ENCODE measurements at places on chromosomes 11 and 22.

DNA sequence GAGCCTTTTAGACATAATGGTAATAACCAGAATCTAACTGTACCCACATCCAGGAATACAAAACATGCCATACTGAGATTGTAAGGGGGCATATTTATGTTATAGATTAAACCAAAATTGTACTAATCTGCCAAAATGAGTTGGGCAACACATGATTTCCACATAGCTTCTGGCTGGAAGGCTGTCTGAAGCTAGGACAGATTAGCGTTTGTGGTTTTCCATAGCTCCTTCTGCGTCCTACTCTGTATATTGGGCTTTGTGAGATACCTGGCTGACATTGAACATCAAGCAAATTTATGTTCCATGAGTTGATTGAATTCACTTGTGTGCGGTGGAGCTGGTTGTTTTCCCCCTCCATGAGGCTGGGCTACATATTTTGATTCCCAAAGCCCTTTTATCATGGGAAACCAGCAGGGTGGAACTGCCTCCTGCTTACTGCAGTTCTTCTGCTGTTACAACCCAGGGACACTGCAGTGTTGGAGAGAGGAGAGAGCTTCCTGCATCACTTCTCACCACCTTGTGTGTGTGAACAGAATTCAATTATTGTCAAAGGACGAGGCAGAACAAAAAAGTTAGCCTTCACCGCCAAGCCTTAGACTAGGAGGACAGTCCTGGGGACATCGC is 114.9 kb downstream of the C11orf91 start:
- no peak for DNase-seq

DNA sequence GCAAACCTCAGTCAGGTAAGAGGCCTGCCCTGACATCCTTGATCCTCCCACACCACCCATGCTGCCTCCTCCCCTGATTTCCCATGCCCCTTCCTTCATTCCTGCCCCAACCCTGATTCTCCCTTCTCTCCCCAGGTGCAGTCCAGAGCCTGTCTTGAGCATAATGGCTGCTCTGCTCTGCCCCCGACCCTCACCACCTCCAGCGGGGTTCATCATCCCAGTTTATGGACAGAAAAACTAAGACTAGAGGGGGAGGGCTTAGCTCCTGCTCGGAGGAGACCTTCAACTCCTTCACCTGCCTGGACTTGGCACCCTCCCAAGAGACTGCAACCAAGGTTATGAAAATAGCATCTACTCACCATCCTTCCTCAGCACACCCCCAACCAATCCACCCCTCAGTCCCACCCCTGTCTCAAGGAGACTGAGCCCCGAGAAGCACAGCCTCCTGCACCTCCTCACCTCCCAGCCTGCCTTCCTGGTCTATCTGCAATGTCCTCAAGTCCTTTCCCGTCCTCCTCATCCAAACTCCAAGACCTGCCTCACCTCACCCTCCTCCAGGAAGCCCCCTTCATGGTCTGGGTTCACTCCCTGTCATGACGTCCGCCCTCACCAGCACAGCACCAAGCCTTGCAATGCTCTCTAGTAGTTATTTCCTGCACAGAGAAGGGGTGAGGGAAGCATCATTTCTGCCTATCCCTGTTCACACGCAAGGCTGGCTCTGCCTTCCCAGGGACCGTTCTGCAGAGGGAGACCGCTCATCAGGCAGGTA is 103.1 kb downstream of the PDE2A start:
- DNase-seq: no peak

DNA sequence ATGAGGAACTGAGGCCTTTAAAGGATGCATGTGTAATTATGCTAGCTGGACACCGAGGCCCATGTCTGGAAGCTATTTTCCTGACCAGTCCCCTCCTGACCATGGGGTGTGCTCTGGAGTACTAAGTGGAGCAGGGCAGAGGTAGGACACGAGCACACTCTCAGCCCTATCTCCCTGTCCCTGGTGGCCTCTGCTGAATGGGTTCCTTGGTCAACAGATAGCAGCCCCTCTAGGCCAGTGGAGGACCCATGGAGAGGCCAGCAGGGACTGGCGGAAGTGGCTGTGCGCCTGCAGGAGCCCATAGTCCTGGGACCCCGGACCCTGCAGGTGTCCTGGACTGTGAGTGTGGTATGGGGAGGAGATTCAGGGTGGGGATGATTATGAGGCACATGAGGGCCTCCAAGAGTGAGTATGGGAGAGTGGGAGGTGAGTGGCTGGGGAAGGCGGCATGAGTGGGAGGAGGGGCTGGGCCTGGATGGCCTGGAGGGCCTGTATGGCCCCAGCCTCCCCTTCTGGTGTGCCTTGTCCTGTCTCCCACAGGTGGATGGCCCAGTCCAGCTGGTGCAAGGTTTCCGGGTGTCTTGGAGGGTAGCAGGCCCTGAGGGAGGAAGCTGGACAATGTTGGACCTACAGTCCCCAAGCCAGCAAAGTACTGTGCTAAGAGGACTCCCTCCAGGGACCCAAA is 9.5 kb downstream of the ROBO3 start:
- DNase-seq: no peak

DNA sequence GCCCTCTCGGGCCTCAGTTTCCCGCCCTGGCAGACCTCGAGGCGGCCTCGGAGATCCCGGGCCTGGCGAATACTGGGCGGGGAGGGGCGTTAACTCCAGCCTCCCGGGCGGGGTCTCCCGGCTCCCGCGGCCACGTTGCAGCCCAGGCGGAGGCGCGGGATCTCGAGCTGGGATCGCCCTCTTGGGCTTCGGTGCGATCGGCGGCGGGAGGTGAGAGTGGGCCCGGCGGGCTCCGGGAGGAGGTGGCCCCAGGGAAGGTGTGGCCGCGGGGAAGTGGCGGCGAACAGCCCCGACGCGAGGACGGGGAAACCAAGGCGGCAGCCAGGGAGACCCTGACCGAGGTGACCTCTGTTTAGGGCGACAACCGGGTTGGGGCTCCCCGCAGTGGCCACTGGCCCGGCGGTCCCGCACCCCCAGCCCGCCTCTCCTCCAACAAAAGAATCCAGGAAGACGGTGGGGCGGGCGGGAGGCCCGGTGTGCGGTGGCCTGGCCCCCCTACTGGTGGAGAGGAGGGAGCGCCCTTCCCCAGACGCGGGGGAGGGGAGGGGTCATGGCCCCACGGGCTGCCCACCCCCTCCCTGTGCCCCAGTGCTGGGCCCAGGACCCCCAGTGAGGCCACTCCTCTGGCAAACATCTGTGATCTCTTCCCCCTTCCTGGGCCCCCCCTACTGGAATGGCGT is at the start of gene PHETA2:
TSS of gene PHETA2 (plus strand) at position 117 of the 680 bp plus-strand sequence. CDS start 3,046 bp downstream, outside the sequence.
- peak; percentile 31 for DNase-seq

- no peak for DNase-seq
These were observed 406.6 kb downstream of the LARGE1 start for GRCh38 chr22:33513388-33514338.
